Activated naive CD8-positive, alpha-beta T cell treated with anti-CD3 and anti-CD28 coated beads, Interleukin-2, amount 10 ng/mL, durations not matched to agents 7 days and 5 days (primary cell): ENCODE measurements at places on chromosomes 3 and 15. TPM values are rescaled to one million over a fixed set of nuclear protein-coding genes. Genes with fewer than 3 reads are reported as not detected.
A peak's percentile ranks its signal among the peaks of the same experiment; 100 is the strongest.

DNA sequence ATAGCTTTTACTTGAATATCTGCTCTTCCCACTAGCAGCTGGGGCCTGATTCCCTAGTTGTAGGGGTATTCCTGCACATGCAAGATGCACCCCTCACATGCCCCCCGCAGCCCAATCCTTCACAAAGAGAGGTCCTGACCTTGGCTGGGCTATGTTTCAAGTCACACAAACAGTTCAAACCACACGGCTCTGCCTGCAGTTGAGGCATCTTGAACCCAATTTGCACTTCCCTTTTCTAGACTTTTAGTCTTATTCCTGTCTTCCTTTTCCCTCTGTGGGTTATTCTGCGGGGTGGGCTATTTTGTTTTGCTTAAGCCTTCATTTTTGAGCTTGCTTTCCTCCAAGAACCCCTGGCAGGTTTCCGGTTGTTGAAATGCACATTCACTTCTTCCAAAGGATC is 13.3 kb upstream of the CCR1 start:
- DNase-seq: no peak
- peaks cover 42% of the 10 kb centered on the region for H3K4me1 ChIP-seq
- H3K4me3 ChIP-seq: peak overlapping the region; percentile 54
- H3K36me3 ChIP-seq: peaks cover 35% of the 10 kb centered on the region
- peaks cover 9% of the 10 kb centered on the region for H3K27me3 ChIP-seq
- peak overlapping the region; percentile 63 for H3K27ac ChIP-seq

DNA sequence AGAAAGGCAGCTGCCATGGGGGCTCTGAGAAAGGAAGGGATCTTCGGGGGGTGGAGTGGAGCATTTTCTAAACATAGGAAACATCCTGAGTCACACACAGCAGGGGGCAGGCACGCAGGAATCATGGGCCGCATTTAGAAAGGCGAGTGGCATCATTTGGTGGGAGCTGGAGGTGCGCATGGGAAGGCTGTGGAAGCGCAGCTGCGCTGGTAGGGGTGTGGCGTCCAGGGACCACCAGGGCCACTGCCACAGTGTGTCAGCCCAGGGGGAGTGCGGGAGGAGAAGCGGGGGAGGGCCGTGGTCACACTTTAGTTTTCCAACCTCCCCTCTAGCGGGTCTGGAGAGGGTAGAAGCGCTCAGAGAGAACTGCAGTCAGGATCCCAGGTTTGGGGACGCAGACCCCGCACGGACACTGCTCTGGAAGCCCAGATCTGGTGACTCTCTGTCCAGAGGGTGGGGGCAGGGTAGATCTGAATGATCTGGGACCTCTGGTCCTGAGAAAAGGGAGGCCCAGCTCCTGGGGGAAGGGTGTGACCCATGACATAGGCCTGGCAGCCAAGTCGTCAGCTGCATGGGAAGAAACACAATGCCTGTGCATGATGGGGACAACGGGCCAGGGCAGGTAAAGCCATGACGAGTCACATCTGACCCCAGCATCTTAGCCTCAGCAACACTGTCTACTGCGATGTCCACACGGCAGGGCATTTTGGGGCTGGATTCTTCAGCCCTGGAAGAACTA is 88.0 kb upstream of the IQSEC1 start:
- H3K4me3 ChIP-seq: no peak overlapping the region
- H3K27me3 ChIP-seq: peaks cover 3% of the 10 kb centered on the region
- DNase-seq: no peak
- H3K4me1 ChIP-seq: no peaks in the 10 kb centered on the region

Gene MAGEL2
- total RNA-seq: not detected

GRCh38 chr3:48394391-48394790 is 22.4 kb downstream of the FBXW12 start:
- H3K4me3 ChIP-seq: no peak overlapping the region
- H3K27me3 ChIP-seq: peaks cover 15% of the 10 kb centered on the region
- no peaks in the 10 kb centered on the region for H3K36me3 ChIP-seq
- no peaks in the 10 kb centered on the region for H3K4me1 ChIP-seq
- H3K27ac ChIP-seq: no peak overlapping the region
